ENCODE measurements at places on chromosomes 5 and 9.

- peak; percentile 26 for DNase-seq
These were observed 214.3 kb upstream of the GRIA1 start for GRCh38 chr5:153276151-153276550.

DNA sequence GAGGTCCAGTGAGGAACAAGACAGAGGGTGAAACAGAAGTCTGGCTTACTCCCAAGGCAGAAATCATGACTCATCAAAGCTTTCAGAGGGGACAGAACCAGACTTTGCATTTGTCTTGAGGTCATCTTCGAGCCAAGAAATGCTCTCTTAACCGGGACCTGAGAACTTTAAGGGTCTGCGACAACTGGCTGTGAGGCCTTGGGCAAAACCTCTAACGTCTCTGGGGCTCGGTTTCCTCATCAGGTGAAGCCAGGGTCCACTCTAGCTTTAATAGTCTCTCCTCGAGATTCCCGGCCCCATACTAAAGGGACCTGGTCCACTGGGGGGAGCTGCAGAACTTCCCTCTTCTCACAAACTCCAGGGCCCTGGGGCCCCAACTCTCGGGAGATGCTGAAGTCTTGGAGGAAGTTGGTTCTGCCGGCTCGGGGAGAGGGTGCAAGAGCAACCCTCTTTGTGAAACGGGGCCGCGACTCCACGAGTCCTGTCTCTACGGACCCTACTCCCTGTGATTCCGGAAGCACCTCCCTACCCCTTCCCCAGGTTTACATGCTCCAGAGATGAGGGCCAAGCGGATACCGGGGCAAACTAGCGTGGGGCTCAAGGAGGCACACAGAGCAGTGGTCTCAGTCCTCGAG lies 2.6 kb downstream of the GLIS3 start:
- peak; percentile 93 for DNase-seq

DNA sequence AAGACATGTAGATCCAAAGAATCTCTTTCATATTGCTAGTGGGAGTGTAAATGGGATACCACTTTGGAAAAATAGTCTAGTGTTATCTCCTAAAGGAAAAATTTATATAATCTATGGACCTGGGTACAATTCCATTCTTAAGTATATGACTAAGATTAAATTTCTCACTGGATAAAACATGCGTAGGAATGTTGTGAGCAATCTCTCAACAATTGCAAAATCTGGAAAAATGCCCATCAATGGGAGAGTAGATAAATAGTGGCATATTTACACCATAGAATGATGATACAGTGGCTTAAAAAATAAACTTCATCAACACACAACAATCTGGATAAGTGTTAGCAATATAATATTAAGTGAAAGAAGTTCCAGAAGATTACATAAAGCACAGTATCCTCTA lies 469.5 kb downstream of the MAN2A1 start:
- peak; percentile 76 for DNase-seq

- no peak for DNase-seq
These were observed 20.0 kb downstream of the PIP5K1B start for GRCh38 chr9:68725070-68725469.

DNA sequence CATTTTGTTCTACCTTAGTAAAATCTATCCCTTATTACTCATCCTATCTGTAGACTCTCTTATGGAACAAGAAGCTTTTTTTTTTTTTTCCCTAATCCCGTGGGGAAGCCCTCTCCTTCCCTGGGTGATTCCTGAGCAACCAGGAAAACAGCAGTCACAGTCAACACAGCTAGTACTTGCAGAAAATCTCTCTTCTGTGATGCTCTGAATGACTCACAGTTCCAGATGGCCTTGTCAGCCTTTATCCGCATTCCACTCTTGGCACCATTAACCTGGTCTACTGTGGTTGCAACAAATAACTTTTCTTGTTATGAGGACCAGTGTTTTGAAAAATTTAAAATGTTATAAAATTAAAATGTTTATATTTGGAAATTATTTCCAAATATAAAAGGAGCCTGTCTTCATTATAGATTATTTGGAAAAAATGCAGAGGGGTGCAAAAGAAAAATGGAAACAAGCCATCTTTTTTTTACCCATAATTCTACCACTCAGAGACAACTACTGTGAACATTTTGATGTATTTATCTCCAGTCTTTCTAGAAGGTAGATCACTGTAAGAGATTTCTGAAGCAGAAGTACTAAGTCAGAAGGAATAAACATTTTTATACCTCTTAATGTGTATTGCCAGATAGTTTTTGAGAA lies 486.7 kb downstream of the RAB3C start:
- peak; percentile 94 for DNase-seq

GRCh38 chr5:155926766-155927165 lies 400.2 kb upstream of the SGCD start:
- no peak for DNase-seq

GRCh38 chr9:21316032-21316842 lies 11.1 kb upstream of the IFNA5 start:
- DNase-seq: no peak

DNA sequence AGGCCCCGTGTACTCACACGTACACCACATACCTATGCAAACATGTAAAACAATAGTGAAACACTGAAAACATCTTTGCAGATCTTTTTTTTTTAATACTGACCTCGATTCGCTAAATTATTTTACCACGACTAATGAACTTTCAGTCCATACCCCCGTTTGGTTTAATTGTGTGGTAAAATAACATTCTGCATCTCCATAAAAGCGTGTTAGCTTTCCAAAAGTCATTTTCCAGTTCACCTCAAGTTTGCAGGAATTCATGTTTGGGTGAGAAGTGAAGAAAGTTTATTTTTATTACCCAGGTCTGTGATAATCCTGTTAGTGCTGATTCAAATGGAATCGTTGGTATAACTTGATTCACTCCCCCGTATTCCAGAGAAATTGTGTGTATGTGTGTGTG lies 652 bp downstream of the ARSK start:
- peak; percentile 10 for DNase-seq

GRCh38 chr5:114858665-114859437 lies 310.9 kb downstream of the TRIM36 start:
- DNase-seq: no peak

GRCh38 chr9:16029046-16029615 lies 476.3 kb downstream of the CCDC171 start:
- peak; percentile 59 for DNase-seq

- DNase-seq: no peak
These were observed 62.7 kb downstream of the RAB14 start for GRCh38 chr9:121138973-121139372.

DNA sequence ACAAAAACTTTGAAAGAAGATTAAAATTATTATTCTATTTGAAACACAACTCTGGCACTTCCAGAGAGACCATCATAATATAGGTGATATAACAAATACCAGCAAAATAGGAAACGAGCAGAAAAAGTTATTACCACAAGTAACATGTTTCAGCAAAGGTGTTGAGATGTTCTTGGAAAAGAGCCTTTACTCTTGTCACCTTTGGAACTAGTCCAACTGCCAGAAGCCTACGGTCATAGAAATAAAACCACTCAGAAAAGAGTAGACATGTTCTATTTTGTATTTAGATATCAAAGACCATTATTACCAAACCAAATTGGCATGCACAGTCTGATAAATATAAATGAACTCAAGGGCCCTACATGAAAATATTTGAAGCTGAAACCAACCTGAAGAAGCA lies 145.0 kb upstream of the DMAC1 start:
- no peak for DNase-seq

GRCh38 chr9:94593459-94594345 lies at the start of gene FBP2:
FBP2 (minus strand) TSS chr9:94593824; CDS start chr9:94593726, 98 bp downstream.
- DNase-seq: no peak

GRCh38 chr5:55033568-55033967 lies 9.5 kb downstream of the GZMK start:
- peak; percentile 56 for DNase-seq

DNA sequence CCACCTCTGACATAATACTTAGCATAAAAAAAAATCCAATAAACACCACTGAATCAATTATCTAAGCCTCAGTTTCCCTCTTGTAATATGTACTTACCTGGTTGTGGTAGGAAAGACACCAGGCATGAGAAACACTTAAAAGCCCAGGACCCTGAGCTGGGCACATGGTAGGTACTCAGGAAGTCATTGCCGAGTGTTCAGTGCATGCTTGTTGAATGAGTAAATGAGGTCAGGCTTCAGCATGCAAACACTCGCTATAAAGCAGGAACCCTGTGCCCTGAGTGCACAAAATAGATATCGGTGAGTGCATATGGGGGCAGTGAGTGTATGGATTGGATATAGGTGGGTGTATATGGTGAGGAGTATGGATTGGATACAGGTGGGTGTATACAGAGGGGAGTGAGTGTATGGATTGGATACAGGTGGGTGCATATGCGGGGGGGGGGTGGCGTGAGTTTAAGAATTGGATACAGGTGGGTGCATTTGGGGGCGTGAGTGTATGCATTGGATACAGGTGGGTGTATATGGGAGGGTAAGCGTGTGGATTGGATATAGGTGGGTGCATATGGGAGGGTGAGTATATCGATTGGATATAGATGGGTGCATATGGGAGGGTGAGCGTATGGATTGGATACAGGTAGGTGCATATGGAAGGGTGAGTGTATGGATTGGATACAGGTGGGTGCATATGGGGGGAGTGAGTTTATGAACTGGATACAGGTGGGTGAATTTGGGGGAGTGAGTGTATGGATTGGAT lies 194.3 kb upstream of the MSX2 start:
- DNase-seq: no peak

- peak; percentile 63 for DNase-seq
These were observed 128.3 kb downstream of the GPBP1 start for GRCh38 chr5:57302164-57302563.

- DNase-seq: no peak
These were observed 64.3 kb downstream of the CXXC5 start for GRCh38 chr5:139712412-139712811.

DNA sequence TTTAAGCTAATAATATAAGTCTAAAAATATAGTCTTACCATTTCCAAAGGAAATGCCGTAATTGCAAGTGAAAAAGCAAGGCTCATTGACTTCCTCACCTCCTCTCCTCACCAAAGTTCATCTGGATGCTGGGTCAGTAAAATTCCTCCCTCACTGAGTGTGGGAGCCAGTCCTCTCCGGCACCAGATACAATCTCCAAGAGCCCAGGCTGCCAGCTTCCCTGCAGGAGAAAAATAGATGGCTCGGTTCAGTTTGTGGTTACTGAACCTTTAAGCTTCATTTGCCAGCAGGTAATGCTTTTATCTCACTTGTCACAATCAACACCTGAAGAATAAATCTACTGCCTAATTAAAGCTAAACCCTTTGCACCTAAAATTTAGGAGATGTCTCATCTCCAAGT lies 115.3 kb upstream of the VLDLR start:
- no peak for DNase-seq

All from choroid plexus epithelial cell (primary cell).